Kidney tubule cell (primary cell): ENCODE measurements at places on chromosomes 11 and 22.

- no peak for DNase-seq
These were observed 21.6 kb upstream of the SPON1 start for GRCh38 chr11:13940907-13941256.

DNA sequence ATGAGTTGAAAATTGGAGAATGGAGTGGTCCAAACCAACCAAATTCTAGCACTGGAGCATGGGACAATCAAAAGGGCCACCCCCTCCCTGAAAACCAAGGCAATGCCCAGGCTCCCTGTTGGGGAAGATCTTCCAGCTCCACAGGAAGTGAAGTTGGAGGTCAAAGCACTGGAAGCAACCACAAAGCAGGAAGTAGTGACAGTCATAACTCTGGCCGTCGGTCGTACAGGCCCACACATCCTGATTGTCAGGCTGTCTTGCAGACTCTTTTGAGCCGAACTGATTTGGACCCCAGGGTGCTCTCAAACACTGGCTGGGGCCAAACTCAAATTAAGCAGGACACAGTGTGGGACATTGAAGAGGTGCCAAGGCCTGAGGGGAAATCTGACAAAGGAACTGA, 80.5 kb upstream of the ADSL start:
- DNase-seq, result peak; percentile 13

- peak; percentile 93 for DNase-seq
These were observed 31.0 kb upstream of the PPP2R1B start for GRCh38 chr11:111797145-111797581.

DNA sequence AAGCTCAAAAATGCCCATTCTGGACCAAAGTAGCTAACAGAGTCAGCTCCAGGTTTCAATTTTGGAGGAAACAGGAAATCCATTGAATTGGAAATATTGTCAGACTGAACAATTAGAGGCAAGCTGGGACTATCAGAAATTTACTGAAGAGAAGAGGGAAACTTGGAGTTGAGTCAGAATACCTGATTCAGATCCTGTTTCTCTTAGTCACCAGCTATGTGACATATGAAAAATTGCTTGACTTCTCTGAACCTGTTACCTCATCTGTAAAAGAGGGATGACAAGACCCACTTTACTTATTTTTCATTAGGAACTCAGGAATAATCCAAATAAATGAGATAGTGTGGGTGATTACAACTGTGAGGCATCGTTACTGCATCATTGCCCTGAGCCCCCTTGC, 148.9 kb upstream of the CADM1 start:
- peak; percentile 84 for DNase-seq

DNA sequence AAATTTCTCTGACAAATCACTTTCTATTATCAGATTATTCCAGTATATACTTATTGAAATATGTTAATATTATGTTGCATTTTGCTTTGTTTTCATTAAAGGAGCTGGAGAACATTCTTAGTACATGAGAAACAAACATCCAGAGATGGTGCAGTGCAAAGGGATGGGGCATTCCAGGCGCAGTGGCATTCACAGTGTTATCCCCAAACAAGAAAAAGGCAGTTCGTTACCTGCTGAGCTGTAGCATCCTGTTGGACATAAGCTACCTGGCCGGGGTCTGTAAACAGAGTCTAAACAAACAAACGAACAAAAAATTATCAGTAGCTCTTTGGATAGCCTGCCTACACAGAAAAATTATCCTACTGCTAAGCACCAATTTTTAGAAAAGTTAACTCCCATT, 47.4 kb downstream of the PRDM10 start:
- DNase-seq, result no peak
